Stimulated activated CD4-positive, alpha-beta T cell treated with anti-CD3 and anti-CD28 coated beads, TNF-alpha, amount 100 ng/mL, for 48 hours (primary cell): ENCODE measurements at places on chromosomes 11 and 22.

GRCh38 chr11:134987223-134987768 lies 575.3 kb upstream of the B3GAT1 start:
- no peak for DNase-seq

DNA sequence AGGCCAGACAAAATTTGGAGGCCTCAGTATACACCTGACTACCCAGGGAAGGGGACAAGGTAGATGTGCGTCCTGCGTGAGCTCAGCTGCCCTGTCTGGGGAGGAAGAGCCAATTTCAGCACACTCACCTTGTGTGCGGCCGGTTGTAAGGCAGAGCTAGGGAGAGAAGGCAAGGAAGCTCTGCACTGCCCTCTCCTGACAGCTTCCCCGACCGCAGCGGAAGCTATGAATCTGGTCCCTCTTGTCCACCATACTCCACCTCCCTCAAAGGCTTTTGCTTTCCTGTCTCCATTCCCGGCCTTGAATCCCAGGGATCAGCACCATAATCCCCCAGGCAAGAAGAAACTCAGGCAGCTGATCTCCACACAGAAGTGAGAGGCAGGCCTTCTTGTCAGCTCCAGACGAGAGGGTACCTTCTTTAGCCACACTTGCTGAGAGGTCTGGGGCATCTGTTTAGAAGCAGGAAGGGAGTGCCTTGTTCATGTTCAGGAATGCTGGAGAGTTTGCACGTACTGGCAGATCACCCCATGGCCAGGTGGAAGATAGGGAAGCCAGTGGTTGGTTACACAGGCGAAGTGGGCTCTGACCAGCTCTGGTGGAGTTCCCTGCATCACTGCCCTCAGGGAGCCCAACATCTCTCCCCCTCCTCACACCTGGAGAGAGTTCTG lies 62.5 kb downstream of the FEZ1 start:
- no peak for DNase-seq

DNA sequence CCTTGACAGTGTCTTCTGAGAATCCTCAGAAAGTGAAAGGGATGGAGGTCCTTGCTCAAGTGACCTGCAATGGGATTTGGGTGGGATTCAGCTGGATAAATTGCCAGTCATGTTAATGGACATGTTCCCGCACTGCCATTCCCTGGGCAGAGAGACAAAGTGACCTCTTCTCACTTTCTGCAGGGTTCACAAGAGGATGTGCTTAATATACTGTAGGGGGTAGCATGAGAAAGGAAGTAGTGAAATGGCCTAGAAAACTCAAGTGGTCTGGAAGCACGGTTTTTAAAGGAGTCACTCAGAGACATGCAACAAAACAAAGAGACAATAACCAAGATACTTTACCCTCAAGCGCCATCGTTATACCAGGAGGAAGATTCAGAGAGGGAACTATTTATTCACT lies 70.2 kb downstream of the NELL1 start:
- DNase-seq: no peak

DNA sequence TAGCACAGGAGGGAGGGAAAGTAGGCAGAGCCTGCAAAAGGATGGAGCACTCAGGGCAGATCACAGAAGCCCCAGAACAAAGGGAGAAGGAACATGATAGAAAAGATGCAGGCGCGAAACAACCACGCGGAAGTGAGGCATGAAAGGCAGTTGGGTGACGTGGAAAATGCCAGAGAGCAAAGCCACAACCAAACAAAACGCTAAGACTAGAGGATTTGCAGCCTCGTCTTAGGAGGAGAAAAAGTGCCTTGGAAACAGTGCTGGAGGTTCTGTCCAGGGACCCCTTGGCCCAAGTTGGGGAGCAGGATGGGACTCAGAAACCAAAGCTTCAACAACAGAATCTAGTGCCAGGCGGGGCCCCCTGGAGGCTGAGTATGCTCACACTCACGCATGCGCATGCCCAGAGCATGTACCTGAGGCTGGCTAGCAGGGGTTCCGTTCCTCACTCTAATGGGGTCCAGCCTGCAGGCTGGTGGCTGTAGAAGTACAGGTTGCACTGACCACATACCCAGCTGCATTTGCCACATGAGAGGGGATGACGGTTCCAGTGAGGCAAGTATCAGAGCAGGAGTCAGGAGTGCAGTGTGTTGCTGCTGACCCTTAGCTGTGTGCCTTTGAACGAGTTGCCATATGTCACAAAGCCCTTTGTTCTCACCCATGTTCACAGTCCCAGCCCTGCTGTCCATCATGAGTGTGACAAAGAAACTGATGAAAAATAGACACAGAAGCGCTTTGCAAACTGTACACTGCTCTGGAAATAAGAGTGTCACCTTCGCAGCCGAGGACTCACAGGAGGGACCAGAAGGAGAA lies 568.6 kb upstream of the CADM1 start:
- DNase-seq: no peak

- DNase-seq: no peak
Observed at GRCh38 chr11:120890609-120891320, 133.1 kb upstream of the TBCEL start.
